Activated CD4-positive, alpha-beta T cell treated with anti-CD3 and anti-CD28 coated beads for 24 hours (primary cell): ENCODE measurements at places on chromosomes 2 and 18.

DNA sequence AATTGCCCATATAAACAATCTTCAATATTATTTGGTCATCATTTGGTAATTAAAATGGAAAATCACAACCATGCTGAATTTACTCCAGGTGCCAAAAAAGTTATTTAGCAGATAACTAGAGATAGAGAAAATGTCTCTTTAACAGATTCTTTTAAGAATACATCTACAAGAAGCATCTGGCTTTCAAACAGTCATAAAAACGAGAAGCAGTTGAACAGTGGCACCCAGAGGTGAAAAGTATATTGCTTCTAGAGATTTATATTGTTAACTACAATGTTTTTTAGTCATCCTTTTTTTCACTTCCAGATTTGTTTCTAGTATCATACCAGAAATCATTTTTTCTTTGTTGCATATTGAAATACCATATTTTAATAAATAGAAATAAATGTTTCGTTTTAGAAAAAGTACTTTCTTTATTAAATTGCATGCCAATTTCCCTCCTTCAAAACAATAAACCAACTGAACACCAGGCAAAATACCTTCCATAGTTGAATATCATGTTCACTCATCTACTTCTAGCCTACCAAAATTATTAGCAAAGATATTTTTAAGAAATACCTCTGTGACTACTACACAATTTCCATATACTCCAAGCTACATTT is 65.4 kb upstream of the HNRNPA3 start:
- DNase-seq: no peak

DNA sequence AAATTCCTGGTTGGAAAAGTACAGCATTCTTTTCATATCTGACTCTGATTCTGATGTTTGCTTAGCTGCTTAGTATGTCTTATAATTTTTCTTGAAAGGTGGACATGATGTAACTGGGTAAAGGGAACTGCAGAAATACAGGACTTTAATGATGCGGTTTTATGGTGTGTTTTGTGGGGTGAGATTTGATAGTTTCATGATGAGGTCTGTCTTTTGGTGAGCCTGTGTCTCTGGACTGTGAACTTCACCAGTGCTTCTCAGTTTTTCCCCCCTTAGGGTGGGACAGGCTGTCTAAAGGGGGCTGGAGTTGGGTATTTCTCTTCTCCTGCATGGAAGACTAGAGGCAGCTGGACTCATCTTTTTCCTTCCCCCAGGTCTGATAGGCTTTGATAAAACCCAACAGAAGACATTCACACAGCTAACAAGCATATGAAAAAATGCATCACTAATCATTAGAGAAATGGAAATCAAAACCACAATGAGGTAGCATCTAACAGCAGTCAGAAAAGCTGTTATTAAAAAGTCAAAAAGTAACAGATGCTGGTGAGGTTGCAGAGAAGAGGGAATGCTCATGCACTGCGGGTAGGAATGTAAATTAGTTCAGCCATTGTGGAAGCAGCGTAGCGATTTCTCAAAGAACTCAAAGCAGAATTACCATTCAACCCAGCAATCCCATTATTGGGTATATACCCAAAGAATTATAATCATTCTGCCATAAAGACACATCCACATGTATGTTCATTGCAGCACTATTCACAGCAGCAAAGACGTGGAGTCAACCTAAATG is 77.6 kb downstream of the EPC2 start:
- no peak for DNase-seq

DNA sequence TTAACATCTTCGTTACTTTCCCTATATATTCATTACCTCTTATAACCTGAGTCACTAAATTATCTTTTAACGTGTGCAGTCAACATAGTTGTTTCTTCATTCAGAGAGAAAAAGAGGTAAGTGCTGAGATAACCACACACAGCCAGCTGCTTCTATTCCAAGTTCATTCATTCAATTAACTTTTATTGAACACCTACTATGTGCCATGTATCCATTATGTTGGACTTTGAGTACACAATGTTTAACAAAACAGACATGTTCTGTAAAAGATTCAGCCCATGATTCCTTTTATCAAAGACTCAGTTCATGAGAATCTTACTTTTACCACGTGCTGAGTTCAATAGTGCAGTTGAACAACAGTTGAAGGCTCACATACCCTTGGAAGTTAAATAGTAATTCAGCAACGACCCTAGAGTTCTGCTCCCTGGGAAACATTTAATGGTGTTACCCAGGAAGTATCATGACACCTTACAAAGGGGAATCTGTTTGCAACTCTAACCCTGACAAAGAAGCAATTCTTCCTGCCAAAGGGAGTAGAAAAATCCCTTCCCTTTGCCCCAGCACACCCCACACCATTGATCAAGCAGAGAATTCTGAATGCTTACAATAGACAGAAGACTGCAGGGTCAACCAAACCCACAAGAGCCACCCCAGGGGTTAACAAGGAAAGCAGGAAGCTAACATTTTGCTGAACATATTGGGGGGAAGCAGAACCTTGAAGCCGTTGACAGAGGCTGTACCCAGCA is 595.8 kb downstream of the STK39 start:
- no peak for DNase-seq

GRCh38 chr18:58608216-58608615 is 20.7 kb downstream of the ALPK2 start:
- no peak for DNase-seq

DNA sequence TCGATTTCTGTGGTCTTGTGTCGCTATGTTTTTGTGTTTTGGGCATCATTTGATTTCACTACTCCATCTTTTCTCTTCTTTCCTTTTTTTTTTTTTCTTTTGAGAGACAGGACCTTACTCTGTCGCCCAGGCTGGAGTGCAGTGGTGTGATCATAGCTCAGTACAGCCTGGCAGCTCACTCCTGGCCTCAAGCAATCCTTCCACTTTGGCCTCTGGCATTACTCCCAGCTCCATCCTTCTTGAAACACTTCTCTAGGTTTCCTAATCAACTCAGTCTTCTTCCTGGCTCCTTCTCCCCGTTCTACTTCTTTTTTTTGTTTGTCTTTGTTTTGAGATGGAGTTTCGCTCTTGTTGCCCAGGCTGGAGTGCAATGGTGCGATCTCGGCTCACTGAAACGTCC is 26.5 kb downstream of the TCF23 start:
- no peak for DNase-seq
